HTR-8/SVneo (cell line): ENCODE measurements at places on chromosomes 2 and 18.

DNA sequence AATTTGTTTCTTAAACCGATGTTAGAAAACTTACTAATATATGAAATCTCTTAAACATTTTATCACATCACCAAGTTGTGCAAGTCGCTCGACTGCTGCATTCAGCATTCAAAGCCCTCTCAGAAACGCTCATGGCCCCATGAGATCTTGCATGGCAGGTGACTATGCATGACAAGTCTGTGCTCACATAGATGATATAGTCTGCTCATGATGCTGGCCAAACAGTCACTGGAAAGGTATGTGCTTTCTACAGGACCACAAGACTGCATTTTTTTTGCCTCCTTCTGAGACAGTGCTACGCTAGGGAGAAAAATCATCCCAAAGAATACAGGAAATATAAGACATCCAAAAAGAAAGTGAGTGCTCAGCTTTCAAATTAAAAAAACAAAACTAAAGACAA, 98.3 kb upstream of the ZBTB14 start:
- DNase-seq: no peak

GRCh38 chr2:37156071-37156856, 516 bp downstream of the EIF2AK2 start:
- peak; percentile 59 for DNase-seq

- no peak for DNase-seq
Observed at GRCh38 chr18:8762968-8763367, 57.6 kb downstream of the MTCL1 start.

- DNase-seq: no peak
Observed at GRCh38 chr18:3485153-3486149, 35.5 kb downstream of the TGIF1 start.

GRCh38 chr2:45267062-45267792, 258.0 kb upstream of the SIX2 start:
- DNase-seq: no peak

DNA sequence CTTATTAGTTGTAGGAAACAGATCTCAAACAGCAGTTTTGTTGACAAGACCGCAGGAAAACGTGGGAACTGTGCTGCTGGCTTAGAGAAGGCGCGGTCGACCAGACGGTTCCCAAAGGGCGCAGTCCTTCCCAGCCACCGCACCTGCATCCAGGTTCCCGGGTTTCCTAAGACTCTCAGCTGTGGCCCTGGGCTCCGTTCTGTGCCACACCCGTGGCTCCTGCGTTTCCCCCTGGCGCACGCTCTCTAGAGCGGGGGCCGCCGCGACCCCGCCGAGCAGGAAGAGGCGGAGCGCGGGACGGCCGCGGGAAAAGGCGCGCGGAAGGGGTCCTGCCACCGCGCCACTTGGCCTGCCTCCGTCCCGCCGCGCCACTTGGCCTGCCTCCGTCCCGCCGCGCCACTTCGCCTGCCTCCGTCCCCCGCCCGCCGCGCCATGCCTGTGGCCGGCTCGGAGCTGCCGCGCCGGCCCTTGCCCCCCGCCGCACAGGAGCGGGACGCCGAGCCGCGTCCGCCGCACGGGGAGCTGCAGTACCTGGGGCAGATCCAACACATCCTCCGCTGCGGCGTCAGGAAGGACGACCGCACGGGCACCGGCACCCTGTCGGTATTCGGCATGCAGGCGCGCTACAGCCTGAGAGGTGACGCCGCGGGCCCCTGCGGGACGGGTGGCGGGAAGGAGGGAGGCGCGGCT, at the start of gene TYMS:
Gene TYMS, plus strand, starts transcription at position 343 of the 690 bp plus-strand sequence. Its CDS starts 90 bp downstream, at position 433.
- DNase-seq: peak; percentile 53

DNA sequence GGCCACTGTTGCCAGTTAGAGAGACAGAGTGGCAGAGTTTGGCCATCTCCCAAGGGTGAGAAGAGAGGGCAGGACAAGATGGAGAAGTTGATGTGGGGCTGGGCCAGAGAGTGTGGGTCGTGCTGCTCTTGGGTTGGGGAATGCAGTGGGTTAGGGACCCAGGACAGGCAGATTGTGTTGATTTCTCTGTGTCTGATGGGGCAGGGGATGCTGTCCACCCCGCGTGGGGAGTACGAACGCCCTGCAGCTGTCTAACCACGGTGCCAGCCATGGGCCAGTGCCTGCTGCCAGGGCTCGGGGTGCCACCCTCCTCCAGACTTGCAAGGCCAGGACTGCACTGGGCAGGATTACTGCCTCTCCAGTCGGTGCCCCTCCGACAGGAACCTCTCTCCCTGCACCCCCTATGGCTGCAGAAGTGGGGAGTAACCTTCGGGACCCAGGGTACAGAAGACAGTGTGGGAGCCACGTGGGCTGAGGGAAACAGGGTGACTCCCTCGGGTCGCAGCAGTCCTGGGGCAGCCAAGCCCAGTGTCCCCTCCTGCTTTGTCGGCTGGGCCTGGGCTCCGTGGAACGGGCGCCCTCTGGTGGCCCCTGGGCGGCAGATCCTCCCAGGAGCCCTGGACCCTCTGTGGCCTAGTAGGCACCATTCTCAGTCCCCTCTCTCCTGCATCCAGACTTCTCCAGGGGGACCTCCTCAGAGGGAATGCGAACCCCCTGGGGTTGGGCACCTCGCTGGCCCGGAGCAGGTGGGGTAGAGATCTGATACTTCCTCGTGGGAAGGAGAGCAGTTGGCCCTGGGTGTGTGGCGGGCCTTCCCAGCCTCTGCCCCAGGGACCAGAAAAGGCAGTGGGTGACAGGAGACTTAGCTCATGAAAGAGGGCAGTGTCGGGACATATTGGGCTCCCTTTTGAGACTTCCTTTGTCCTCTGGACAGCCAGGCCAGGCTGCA, 2.7 kb downstream of the GPC1 start:
- DNase-seq: peak; percentile 82

DNA sequence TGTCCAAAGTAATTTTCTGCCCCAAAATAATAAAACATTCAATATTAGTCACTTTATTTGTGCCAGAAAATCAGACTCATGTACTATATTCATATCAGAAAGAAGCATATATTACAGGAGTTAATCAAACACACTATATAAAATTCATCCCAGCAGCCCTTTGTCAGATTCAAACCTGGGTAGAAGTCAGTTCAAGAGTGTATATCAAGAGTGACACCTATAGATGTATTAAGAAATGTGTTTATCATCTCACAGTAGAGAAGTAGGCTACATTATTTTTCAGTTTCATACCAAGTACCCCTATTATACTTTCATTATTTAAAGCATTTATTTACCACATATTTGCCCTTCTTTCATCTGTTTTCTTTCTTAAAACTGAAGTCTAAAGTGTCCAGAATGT, 193.2 kb upstream of the DDX18 start:
- no peak for DNase-seq

GRCh38 chr2:172552547-172553291, 3.2 kb upstream of the PDK1 start:
- DNase-seq: peak; percentile 48

DNA sequence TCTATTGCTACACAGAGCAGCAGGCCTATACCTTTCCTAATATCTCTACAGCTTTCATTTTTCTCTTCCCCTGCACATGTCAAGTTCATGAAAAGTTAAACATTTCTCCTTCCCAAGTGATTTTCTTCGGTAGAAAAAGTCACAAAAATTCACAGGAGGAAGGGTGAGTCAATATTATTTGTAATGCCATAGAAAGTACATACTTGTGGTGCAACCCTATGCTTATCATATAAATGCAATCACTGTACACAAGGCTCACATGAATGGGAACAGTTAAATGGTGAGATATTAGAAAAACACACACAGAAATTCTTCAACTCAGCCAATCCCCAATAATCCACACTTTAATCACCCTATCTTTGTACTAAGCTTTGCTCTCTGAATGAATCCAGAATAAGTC, 651.6 kb downstream of the LRRTM4 start:
- no peak for DNase-seq

- no peak for DNase-seq
Observed at GRCh38 chr2:47725808-47726207, 57.1 kb upstream of the MSH6 start.

- DNase-seq: no peak
Observed at GRCh38 chr2:64035072-64035942, 16.1 kb upstream of the VPS54 start.

GRCh38 chr18:57057890-57058289, 89.0 kb upstream of the BOD1L2 start:
- DNase-seq: no peak

DNA sequence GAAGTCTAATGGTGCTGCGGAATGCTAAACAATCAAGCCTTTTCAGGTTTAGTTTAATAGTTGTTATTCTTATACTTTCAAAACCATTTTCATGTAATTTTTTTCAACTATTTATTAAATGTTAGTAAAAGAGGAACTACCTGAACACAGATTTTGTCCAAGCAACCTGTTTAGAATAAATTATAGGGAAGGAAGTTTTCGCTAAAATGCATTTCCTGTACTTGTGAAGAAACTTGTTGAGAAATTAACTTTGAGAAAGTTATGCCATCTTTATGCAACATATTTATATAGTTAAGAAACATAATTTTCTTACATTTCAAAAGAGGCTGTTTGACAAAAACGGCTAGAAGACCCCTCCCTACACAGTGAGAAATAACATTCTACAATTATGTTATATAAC, 16.6 kb downstream of the MAP4K4 start:
- DNase-seq: no peak

DNA sequence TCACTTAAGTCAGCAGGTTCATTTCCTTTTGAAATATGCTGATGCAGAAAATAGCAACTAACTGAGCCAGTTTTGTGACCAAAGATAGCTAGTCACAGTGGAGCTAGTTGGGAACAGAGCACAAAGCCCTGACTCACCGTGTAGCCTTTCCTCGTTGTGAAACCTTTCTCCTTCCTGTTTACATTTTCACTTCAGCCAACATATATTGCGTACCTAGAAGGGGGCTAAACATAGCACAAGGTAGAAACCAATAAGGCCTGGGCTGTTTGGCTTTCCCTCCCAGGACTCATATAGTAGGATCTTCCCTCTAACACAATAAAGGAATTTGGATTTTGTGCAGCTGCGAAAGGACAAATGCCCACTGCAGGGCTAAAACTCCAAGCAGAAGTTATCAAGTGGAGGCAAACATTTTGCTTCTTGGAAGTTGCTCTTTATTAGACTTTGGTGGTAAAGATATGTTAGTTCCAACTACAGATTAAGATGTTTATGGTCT, 24.5 kb upstream of the LPIN2 start:
- DNase-seq: peak; percentile 57

- DNase-seq: peak; percentile 58
Observed at GRCh38 chr2:69642709-69643601, 584 bp downstream of the AAK1 start.

- DNase-seq: no peak
Observed at GRCh38 chr2:136242100-136242499, 124.2 kb upstream of the CXCR4 start.

GRCh38 chr18:49560624-49561288, 1.1 kb upstream of the LIPG start:
- no peak for DNase-seq

DNA sequence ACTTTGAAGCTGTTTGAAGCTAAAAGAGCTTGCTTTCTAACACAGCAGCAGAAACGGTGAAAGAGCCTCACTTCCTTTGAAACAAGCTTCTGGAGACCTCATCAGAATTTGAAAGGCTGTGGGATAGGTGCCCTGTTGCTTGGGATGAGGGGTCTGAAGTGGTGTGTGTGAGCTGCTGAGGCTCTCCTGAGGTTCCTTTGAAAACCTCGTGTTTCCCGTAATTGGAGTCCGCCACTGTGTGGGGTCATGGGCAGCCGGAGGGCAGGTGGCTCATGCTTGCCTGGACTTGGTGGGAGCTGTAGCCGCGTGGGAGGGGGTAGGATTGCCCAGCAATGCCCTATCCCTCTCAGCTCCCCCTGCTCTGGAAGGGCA, 34.4 kb downstream of the CABLES1 start:
- DNase-seq: no peak

- DNase-seq: no peak
Observed at GRCh38 chr2:204407204-204408014, 137.9 kb upstream of the PARD3B start.

DNA sequence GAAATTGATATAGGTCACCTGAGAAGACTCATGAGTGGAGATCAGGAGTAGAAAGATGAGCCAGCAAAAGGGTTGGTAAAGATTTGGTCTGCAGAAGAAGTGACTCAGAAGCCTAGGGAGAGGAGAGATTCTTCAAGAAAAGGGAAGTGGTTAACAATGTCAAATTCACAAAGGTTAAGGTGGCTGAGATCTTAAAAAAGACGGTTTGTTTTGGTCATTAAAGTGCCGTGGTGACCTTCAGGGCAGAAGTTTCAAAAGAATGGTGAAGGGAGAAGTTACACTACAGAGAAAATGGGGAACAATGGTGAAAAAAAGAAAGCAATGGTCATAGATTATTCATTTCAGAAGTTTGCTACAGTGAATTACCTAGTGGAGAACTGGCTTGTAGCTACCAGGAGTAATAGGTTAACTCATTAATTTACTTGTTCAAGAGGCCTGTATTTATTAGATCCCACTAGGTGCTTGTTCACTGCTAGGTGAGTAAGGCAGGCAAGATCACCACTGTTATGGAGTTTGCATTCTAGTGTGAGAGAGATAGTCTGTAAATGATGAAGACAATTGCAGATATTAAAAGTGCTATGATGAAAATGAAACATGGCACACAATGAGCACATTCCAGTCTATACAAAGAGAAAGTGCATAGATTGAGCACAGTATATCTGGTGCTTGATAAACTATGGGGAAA, 43.0 kb downstream of the FBXO48 start:
- no peak for DNase-seq

GRCh38 chr2:141003967-141004657, 1126.7 kb downstream of the LRP1B start:
- DNase-seq: no peak

- DNase-seq: no peak
Observed at GRCh38 chr2:74957886-74958273, 563 bp upstream of the POLE4 start.

GRCh38 chr18:944440-944839, 39.8 kb downstream of the ADCYAP1 start:
- peak; percentile 55 for DNase-seq

GRCh38 chr18:11902522-11903292, 5.4 kb downstream of the MPPE1 start:
- no peak for DNase-seq

DNA sequence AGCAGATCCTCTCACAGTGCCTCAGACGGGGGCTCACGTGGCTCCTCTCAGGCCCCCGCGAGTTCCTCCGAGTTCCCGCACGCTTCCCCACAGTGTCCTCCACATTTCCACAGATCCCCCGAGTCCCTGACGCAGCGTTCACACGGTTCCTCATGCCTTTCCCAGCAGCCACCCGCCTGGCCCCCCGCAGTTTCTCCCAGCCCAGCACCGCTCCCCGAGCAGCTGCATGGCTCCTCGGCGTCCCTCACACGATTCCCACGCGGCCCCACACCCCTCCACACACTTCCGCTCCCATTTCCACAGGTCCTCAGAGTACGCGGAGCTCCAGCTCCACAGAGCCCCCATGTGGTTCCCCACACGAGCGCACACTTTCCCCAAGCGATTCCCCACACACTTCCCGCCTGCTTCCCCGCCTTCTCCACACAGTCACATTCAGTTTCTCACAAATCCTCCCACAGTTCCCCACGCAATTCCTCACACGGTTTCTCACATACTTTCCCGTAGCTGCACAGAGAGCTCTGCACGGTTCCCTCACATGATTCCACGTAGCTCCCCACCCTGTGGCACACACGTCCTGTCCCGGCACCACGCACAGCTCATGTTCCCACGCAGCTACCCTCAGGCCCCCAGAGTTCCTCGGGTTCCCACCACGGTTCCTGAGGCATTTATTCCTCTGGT, 39.9 kb downstream of the KIF1A start:
- DNase-seq: no peak
